ENCODE measurements at places on chromosomes 5 and 9. TPM values are rescaled to one million over a fixed set of nuclear protein-coding genes. Genes with fewer than 3 reads are reported as not detected.

INSL4 gene
- total RNA-seq, result not detected

SOHLH1 gene
- not detected for total RNA-seq

LCN1 gene
- not detected for total RNA-seq

GNA14 gene
- 7.5 TPM for total RNA-seq

DBH gene
- not detected for total RNA-seq

EIF4E1B gene
- not detected for total RNA-seq

RETREG1 gene
- not detected for total RNA-seq

SPATA31C1 gene
- total RNA-seq, result not detected

SLU7 gene
- total RNA-seq, result 54.2 TPM

GZMA gene
- total RNA-seq, result not detected

VCAN gene
- total RNA-seq, result 10.4 TPM

SEMA5A gene
- total RNA-seq, result 0.10 TPM

SLC6A18 gene
- total RNA-seq, result not detected

C5orf22 gene
- total RNA-seq, result 25.5 TPM

PCDHB7 gene
- total RNA-seq, result 0.57 TPM

GMCL2 gene
- total RNA-seq, result not detected

ADAMTS13 gene
- total RNA-seq, result 0.98 TPM

PRR16 gene
- 0.48 TPM for total RNA-seq

SH3GLB2 gene
- 47.4 TPM for total RNA-seq

Data from vein endothelial cell (primary cell).